Stimulated activated CD8-positive, alpha-beta memory T cell treated with anti-CD3 and anti-CD28 coated beads, Interleukin-4, amount 100 ng/mL, for 24 hours (primary cell): ENCODE measurements at places on chromosomes 3 and 15.

GRCh38 chr3:38165722-38166387 lies 518 bp downstream of the OXSR1 start:
- DNase-seq: no peak

DNA sequence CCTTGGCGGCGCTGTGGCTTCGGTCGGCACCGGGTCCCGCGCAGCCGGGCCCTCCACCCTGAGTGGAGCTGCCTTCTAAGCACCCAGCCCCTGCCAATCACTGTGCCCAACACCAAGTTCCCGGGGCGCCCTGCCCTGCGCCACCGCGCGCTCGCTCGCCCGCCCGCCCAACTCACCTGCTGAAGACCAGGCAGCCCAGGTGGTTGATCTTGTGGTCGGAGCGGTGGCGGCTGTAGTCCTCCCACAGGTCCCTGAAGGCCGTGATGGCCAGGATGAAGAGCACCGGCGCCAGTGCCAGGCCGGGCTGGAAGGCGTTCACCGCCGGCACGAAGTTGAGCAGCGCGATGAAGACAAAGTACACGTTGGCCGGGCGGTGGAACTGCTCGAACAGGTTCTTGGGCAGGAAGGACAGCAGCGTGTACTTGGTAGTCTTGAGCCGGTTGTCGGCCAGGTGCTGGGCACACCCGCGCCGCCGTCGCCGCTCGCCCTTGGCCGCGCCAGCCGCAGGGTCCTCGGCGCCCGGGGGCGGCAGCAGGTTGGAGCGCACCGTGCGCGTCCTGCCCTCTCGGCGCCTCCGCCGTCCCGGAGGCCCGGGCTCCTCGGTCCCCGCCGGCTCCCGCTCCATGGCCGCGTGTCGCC lies 536 bp downstream of the ATP10A start:
- DNase-seq: no peak

DNA sequence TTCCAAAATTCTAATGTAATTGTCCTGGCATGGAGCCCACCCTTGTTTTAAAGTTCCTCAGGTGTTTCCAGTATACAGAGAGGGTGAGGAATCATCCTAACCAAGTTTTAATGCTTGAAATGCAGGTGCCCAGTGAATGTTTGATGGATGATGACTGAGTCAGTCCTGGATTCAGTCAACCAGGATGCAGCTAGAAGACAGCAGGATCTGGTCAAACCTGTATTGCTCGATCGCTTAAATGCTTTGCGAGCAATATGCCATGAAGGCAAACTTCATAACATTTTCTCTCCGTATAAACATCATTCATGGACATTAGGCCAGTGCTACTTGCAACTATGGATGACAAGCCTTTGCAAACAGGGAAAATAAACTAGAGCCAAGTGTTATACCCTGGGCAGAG lies 591.2 kb downstream of the RSL24D1 start:
- no peak for DNase-seq

- no peak for DNase-seq
Observed at GRCh38 chr15:36605604-36606263, 26.3 kb downstream of the CDIN1 start.

GRCh38 chr15:40388941-40389823 lies 6.7 kb downstream of the KNSTRN start:
- DNase-seq: no peak

DNA sequence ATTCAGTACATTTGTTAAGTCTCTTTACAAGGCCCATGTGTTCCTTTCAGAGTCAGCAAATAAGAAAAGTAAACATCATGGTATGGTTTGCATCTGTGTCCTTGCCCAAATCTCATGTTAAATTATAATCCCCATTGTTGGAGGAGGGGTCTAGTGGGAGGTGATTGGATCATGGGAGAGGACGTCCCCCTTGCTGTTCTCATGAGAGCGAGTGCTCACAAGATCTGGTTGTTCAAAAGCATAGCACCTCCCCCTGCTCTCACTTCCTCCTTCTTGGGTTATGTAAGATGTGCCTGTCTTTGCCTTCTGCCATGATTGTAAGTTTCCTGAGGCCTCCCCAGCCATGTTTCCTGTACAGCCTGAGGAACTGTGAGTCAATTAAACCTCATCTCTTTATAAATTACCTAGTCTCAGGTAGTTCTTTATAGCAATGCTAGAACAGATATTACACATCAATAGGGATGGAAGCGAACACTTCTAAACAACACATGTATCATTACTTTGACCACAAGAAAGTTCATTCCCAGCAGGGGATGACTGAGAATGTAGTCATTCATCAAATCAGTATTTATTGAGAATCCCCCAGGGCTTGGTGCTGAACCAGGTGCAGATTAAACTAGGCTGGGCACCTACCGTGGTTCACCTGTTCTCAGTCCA lies 4.1 kb downstream of the EFCAB12 start:
- no peak for DNase-seq
